ENCODE measurements at places on chromosomes 1 and 21.
A peak's percentile ranks its signal among the peaks of the same experiment; 100 is the strongest.

DNA sequence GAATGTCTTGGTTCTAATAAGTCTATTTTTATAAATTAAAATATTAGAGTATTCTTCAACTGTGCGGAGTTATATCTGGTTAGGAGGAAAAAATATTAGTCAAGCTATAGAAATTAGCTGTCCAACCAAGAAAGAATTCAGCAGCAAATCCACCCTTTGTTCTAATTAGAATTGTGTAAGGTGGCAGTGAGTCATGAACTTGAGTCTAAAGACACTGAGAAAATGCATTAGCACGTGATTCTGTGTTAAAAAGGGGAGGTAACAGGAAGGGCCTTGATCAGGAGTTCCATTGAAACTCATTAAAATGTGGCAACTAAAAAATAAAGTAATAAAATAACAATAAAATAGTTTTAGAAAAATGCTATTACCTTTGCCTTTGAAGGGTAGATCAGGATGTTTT lies 398.2 kb upstream of the RGS18 start:
- ATAC-seq: peak; percentile 53

DNA sequence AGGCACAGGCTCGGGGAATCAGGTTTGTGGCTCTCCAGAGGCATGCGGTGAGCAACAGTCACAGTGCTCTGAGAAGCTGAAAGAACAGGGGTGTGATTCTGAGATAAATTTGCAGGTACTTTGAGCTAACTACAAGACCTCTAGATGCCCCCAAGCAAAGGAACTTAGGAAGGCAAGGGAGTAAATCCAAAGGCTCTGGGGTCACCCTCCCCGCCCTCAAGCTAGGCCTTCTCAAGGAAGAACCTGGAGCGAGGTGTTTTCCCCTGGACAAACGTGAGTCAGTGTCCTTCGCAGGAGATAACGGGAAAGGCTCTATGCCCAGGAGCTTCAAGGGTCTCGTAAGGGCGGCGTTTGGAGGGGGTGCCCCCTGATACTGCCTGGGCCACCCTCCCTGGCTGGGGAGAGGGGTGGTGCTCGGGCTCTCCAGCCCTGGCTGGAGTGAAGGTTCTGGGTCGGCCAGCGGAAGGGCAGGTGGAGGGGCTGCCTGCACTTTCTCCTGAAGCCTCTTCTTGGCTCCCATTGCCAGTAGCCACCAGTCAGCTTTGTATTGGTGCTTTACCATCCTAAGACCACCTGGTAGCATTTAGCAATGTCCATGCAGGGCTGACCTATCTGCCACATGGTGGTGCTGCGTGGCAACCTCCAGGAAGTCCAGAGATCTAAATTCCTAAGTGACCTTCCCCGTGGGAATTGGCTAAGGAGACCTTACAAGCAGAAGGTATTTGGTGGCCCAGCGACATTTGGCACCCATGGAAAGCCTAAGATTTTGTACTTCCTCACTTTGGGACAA lies 44.0 kb downstream of the GPR161 start:
- no peak for ATAC-seq

DNA sequence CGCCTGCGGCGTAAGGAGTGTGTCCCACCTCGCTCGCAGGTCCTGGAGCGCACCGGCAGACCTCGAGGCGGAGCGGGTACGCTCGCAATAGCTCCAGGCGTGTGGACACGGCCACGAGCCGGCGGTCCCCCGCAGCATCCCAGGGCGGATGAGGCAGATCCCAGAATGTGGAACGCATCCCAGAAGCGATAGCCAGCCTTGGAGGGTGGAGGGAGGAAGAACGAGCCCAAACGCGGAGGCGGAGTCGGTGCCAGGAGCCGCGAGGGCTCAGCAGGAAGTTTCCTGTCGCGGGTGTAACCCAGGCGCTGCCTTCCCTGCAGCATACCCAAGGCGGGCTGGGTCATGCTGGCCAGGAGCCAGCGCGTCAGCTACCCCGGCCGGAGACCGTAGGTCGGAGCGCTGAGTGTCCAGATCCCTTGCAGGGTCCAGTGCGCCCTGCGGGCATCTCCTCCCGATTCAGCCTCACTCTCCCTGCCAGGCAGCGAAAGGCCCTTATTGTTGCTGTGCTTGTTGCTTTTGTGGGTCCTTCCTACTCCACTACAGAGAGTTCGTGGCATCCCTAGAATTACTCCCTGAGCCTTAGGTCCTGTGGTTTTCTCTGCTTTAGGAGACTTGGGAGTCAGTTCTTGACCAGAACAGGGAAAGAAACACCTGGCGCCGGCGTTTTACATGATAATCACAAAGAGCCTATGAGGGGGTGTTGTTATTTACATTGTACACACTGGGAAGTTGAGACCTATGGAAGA lies 27.7 kb downstream of the STYXL2 start:
- ATAC-seq: peak; percentile 89

DNA sequence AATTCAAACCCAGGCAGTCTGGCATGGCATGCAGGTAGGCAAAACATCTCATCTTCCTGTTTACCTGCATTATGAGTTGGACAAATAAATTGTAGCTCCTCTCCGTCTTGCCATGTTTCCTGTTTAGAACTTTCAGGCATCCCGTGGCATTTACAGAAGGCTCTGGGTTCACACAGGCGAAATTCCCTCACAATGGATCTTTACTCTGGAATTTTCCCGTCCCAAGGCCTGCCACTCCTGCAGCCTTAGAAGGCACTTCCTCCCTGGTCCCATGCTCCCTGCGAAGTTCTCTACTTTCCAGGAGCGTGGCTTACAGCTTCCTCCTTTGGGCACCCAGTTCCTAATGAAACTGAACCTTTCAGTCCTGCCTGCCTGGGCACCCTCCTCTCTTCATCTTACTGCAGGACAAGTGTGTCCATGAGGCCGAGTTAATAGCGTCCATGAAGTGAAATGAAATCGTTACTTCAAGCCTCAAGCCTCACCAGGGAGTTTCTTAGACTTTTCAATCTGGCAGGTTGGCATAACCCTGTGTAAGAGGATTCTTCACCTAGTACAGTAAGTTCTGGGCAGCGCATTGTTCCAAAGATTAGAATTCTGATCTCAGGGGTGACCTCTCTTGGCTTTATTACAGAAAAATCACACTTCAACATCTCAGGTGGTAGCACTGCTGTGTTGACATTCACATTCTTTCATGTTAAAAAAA lies 36.8 kb upstream of the AHCYL1 start:
- ATAC-seq: no peak

- ATAC-seq: no peak
Measured at GRCh38 chr1:116806671-116807070, 52.4 kb downstream of the CD2 start.
